Activated CD4-positive, alpha-beta memory T cell treated with anti-CD3 and anti-CD28 coated beads for 36 hours (primary cell): ENCODE measurements at places on chromosomes 4 and X.
A peak's percentile ranks its signal among the peaks of the same experiment; 100 is the strongest.

DNA sequence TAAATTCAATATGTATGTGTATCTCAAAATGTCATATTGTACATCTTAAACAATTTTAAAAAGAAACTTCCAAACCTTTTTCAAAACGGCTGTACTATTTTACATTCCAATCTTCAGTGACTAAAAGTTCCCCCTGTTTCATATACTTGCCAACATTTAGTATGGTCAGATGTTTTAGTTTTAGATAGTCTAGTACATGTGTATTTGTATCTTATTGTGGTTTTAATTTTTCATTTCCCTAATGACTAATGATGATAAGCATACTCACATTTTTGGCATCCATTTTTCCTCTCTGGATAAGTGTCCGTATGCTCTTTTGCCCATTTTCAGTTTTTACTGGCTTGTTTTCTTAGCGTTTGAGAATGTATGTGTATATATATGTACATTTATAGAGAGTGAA lies 212.2 kb upstream of the MAGEB18 start:
- no peak for DNase-seq

GRCh38 chr4:88185906-88186305 lies 27.5 kb upstream of the ABCG2 start:
- DNase-seq: no peak

DNA sequence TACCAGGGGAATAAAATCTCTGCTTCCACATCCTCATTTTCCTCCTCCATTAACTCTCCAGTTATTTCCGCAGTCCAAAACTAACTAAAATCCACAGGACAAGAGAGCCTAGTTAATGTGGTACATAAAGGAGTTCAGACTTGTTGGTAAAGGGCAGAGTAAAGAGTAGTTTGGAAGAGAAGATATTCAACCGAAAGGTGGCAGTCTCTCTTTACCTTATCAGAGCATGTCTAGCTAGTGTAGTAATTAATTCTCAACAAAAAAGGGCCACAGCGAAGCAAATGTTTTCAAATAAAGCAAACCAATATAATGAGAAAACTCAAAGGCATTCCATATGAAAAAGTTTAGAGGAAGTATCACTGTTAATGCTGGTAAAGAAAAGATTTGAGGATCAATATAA lies 286.5 kb downstream of the GLUD2 start:
- DNase-seq: no peak

DNA sequence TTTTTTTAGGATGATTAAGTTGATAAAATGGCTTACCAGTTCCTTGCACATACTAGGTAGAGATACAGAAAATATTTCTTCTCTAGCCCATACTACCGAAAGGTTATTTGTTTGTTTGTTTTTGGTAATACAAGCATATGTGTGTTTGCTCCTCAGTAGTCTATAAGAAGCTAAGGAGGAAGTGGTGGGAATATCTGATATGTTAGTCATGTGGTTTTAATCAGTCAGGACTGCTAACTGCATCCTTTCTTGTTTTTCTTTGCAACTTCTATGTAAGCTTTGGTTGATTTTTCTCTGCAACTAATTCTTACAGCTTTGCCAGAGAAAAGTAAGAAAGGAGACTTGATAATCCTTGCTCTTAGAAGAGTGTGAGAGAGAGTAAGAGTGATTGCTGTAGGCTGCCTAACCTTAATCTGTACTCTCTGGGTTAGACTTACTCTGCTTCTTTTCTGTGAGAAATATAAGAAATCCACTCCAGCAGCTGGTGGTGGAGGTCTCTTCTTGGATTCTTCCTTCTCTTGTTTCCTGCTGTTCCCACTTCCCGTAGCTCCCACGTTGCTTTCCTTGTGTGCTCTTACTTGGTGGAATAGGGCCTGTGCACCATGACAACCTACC lies 28.3 kb downstream of the SEPTIN11 start:
- no peak for DNase-seq

DNA sequence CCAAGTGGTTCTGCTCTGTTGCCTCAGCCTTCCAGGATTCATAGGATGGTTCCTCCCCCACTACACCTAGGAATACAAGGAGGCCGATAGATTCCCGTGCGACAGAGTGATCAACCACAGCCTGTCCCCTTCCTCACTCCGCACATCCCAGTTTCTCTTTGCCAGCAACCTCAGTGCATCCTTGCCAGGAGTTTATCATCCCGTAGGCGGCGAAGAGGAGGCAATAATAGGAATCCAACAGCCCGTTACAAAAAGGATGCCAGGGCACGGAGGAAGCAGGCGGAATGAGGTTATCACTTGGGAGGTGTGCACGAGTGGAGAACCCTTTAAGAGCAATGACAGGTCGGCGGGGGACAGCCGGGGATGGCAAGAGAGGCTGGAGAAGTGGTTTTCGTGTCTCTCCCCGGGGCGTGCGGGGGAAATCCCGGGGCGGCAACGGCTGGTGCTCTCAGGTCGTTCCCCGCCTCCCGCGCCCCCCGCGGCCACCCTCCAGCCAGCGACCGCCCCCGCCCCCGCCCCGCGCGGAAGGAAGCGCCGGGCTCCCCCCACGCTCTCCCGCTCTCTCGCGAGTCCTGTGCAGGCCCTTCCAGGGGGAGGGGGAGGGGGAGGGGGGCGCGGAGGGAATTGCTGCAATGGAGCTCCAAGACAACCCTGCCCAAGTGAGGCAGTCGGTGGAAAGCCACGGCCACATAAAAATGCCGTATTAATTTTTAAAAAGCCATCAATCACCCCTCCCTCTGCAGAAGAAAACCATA lies 1.6 kb downstream of the PPP3CA start:
- DNase-seq: peak; percentile 68

DNA sequence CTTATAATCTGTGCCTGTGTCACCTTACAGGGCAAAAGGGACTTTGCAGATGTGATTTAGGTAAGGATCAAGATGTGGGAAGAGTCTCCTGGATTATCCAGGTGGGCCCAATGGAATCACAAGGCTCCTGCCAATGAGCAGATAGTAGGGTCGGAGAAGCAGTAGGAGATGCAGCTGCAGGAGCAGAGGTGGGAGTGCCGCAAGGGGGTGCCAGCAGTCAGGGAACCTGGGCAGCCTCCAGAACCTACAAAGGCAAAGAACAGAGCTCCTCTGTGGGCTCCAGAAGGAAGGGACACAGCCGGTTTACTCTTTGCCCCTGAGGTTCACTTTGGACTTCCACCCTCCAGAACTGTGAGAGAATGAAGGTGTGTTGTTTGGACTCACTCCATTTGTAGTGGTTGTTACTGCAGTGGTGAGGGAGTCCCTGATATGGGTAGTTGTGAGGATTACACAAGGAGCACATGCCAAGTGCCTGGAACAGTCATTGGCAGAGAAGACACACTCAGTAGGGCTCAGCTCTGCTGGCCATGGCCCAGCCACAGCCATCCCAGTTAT lies 318.5 kb downstream of the EVC2 start:
- DNase-seq: no peak

DNA sequence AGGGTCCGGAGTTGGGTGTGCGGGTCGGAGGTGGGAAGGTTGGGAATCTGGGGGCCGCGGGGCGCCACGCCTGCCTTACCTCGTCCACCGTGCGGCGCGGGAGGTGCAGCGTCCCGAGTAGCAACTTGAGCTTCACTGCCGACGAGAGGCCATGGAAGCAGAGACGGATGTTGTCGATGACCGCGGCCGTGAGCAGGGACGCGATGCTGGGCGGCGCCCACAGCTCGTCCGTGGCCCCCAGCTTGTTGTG lies 178 bp downstream of the NELFA start:
- DNase-seq: no peak

DNA sequence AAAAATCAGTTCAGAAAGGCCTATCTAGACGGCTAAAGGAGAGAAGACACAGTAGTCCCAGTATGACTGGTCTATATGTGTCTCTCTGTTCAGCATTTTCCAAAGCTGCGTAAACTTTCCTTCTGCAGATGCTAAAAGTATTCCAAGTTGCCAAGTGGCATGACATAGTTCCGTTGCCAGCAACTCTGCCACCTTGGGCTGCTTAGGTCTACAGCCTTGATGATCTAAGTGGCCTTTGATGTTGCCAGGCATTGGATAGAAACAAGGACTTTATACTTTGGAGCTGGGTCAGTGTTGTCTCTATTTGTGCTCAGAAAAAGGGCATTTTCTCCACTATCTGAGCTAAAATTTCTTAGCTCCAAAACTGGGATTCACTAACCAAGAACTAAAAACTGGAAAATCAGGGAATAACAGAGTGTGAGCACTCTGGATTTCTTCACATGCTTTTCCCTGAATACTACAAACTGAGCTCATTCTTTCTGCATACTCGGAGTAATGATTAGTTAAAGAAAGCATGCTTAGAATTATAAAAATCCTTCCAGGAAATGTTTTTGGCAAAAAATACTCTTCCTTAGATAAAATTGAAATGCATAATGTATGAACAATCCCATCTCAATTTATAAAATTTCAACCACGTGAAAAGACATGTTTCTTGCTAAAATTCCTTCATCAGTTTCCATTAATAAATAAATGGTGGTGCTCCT lies 191.4 kb downstream of the ADAMTS3 start:
- DNase-seq: no peak

GRCh38 chr4:15167743-15168142 lies 165.5 kb downstream of the CPEB2 start:
- no peak for DNase-seq

- no peak for DNase-seq
These were observed 21.5 kb downstream of the FAM114A1 start for GRCh38 chr4:38889143-38889542.

DNA sequence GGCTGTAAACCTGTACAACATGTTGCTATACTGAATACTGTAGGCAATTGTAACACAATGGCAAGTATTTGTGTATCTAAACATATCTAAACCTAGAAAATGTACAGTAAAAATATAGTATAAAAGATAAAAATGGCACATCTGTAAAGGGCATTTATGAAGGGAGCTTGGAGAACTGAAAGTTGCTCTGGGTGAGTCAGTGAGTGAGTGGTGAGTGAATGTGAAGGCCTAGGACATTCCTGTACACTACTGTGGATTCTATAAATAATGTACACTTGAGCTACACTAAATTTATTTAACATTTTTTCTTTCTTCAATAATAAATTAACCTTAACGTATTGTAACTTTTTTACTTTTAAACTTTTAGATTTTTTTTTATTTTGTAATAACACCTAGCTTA lies 5.0 kb upstream of the SHROOM4 start:
- no peak for DNase-seq

GRCh38 chr4:93684571-93684970 lies 144.0 kb upstream of the ATOH1 start:
- no peak for DNase-seq

DNA sequence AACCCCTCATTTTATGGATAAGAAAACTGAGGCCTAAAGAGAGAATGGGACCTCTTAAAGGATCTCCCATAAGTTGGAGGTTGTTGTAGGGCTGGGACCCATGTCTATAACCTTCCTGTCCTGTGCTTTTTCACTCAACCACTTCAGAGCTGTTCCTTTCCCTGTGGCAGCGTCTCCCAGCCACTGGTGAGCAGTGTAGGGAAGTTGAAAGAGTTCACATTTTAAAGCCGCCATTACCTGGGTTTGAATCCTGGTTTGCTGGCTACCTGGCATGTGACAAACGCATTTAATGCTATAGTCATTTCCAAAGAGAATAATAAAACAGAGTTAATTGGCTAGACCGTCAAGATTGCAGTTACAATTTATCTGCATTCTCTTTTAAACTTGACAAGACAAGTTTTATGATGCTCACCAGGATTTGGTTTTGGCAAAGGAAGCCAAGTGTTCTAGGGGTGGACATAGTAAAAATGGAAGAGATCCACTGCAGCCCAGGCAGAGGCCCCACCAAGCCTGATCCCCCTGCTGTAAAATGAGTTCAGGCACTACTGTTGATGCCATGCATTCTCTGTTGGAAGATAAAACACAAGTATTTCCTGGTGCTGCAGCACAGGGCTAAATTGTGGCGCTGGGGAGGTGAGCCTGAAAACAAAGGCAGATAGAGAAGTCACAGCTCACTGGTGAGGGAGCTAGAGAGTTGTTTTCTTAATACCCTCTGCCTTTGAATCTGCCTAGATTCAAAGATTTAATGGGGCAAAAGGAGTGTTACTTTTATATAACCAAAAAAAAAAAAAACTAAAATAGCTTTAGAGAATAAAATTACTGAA lies 218.7 kb downstream of the NWD2 start:
- DNase-seq: no peak

DNA sequence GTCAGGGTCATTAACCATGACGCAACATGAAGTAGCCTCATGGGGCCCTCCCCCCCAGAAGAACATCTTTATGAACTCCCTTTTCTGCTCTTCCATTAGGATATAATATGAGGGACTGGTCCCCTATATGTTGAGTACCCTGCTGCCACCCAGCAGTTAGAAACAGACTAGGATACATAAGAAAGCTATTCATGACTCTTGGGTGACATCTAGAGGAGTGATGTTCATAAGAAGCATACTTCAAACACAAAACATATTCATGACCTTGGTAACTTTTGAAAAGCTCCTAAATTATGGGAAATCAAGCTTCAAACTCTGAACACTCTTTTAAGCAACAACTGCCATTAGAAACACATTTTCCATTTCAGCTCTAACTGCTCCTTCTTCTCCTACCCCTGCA lies 155.2 kb upstream of the SPIN4 start:
- DNase-seq: no peak

DNA sequence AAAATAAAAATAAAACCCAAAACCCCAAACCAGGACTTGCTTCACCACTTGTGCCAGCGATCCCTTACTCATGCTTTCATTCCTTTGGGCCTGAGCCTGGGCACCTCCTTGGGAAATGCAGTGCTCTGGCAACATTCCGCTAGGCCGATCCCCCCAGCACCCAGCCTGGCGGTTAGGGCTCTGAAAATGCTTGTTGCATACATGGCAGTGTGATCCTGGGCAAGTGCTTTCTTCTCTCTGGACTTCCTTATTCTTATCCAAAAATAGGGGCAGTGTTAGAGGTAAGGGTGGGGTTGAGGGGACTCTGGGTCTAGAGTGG lies 4.6 kb downstream of the ZNF185 start:
- DNase-seq: no peak

DNA sequence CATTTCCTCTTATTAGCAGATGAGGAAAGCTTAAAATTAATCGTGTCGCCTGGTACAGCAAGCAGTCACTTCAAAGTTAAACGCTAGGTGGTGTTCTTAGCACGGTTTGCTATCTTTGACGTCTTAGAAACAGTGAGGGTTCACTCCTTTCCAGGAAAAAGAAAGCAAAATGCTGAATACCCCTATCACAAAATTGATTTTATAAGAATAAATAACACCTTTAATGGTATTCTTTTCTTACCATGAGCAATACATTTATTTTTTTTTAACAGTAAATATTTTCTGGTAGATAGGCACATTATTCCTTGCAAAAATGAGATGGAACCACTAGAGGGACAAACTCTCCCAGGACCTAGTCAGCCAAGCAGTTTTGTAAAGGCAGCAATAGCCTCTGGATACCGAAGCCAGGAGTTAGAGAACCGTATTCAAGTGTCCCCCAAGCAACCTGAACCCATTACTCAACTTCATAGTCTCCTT lies 153.9 kb downstream of the KDR start:
- DNase-seq: no peak

GRCh38 chr4:174538123-174538875 lies 16.0 kb upstream of the HPGD start:
- DNase-seq: no peak

GRCh38 chrX:136691028-136691809 lies 43.3 kb downstream of the CD40LG start:
- DNase-seq: no peak

GRCh38 chr4:120922381-120923206 lies at the start of gene PRDM5:
TSS of gene PRDM5 (minus strand) at chr4:120922726. CDS start at chr4:120922608, 118 bp downstream.
- peak; percentile 31 for DNase-seq

GRCh38 chr4:11790230-11790629 lies 361.5 kb upstream of the HS3ST1 start:
- DNase-seq: no peak
